NCI-H69 (cell line): ENCODE measurements at places on chromosomes 2 and 18.

GRCh38 chr18:58335821-58336220 lies 291.8 kb downstream of the NEDD4L start:
- DNase-seq: no peak

GRCh38 chr18:69387186-69387585 lies 13.5 kb upstream of the DOK6 start:
- peak; percentile 81 for DNase-seq

- DNase-seq: peak; percentile 75
Observed at GRCh38 chr2:154375579-154375931, 322.9 kb upstream of the KCNJ3 start.

GRCh38 chr2:40281021-40281940 lies 170.6 kb downstream of the SLC8A1 start:
- DNase-seq: no peak

- no peak for DNase-seq
Observed at GRCh38 chr2:227783404-227784138, 30.1 kb upstream of the CCL20 start.

DNA sequence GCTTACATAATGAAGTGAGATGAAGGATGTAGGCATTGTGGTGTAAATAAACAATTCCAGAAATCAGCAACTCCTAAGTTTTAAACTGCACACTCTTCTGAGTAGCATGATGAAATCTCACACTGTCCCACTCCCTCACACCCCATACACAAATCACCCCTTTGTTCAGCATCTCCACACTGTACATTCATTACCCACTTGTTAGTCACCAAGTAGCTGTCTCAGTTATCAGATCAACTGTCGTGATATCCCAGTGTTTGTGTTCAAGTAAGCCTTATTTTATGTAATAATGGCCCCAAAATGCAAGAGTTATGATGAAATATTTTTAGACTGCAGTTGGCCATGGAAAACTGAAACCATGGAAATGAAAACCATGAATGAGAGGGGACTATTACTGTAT lies 135.7 kb downstream of the GRB14 start:
- no peak for DNase-seq

DNA sequence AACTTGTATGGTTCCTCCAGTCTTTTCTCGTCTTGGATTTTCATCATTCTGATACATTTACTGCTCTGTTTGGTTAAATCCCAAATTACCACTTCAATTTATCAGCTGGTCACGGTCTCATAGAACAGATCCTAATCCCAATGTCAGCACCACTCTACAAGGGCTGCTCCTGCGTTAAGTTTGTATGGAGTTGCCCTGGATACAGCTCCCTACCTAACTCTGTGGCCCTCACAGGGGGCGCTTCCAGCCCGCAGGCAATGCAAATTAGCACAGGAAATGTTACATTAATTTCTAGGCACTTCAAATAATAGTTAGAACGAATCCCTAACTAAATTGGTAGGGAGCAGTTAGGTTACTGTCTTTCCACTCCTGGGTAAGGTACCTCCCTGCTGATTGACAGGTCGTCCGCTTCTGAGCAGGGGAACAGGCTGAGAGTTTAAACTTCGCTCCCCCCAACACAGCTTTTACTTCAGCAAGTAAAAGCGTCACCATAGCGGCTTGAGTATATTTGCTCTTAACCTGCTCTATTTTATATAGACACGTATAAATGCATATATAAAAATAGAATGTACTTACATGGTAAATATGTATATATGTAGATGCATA lies 238.5 kb upstream of the FANCL start:
- peak; percentile 83 for DNase-seq

GRCh38 chr2:85706599-85707296 lies 12.6 kb downstream of the GNLY start:
- DNase-seq: no peak

DNA sequence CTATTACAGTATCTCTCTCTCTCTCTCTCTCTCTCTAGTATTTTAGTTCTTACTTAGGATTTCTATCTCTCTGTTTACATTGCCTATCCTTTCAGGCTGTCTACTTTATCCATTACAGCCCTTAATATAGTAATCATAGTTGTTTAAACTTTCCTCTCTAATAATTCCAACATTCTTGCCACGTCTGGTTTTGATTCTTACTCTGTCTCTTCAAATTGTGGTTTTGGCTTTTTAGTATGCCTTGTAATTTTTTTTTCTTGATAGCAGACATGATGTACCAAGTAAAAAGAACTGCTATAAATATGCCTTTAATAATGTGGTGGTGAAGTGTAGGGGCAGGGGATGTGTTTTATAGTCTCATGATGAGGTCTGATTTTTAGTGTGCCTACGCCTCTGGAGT lies 1809.5 kb upstream of the CELF4 start:
- no peak for DNase-seq

DNA sequence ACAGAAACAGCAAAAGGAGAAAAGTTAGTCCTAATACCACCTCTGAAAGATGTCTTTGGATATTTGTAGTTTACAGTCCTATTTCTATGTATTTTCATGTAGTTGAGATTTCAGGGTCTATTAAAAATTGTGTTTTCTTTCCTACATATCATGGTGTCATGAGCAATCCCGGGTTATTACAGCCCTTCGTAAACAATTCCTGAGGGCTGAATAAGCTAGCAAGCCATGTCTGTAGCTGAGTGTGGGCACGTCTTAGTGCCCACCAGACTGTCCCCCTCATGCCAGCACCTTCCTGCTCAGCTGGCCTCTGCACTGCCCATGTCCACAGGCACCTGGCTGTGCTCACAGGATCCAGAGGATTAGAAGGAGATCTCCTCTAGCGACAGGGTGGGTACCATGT lies 60.6 kb downstream of the CTIF start:
- no peak for DNase-seq

GRCh38 chr2:83993873-83994632 lies 465.0 kb downstream of the SUCLG1 start:
- no peak for DNase-seq

- DNase-seq: no peak
Observed at GRCh38 chr2:113901943-113902342, 12.1 kb downstream of the ACTR3 start.

DNA sequence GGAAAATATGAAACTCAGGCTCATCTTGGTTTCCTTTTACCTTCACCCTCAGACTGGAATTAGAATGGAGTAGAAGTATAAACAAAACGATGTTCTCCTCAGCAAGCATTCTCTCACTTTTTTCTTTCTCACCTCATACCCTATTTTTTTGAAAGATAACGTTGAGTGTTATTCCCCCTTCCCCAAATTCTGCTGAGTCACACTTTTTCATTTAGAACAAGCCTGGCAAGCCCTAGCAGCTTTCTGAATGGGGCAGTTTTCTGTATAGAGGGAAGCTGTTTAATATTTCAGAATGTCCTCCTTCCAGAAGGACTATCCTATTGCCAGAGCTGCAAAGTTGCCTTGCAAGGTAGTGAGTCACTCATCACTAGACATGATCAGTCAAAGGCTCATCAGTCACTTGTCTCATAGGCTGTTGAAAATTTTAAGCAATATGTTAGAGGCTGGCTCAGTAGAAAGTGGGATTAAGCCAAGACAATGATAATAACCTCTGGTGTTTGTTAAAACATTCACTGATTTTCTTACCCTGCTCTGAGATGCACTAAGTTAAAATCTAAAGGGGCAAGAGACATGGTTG lies 416.1 kb downstream of the RNF144A start:
- DNase-seq: no peak

- DNase-seq: no peak
Observed at GRCh38 chr2:134137182-134137611, 116.7 kb upstream of the MGAT5 start.

DNA sequence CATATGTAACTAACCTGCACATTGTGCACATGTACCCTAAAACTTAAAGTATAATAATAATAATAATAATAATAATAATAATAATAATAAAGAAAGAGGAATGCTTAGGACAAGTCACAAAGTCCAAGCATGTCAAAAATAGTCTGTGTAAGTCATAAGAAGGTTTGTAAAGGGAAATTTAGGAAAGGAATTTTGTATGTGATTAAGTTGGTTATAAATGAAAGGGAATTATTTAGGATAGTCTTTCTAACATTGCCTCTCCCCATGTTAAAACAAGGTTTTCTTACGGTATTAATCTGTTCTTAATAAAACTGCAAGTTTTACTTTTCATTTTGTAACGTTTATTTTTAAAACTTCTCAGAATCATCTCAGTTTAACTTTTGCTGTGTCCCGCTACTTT lies 62.8 kb downstream of the SESTD1 start:
- peak; percentile 48 for DNase-seq

GRCh38 chr2:1659951-1660565 lies 84.3 kb downstream of the PXDN start:
- no peak for DNase-seq
